ENCODE measurements at places on chromosomes 6 and 20.

- DNase-seq = peak; percentile 73
These were observed 140.1 kb downstream of the NRN1 start for GRCh38 chr6:5866547-5867051.

GRCh38 chr20:49696594-49696993 is 17.1 kb downstream of the B4GALT5 start:
- DNase-seq = no peak

- DNase-seq = no peak
These were observed 1.3 kb upstream of the NNAT start for GRCh38 chr20:37519508-37520418.

DNA sequence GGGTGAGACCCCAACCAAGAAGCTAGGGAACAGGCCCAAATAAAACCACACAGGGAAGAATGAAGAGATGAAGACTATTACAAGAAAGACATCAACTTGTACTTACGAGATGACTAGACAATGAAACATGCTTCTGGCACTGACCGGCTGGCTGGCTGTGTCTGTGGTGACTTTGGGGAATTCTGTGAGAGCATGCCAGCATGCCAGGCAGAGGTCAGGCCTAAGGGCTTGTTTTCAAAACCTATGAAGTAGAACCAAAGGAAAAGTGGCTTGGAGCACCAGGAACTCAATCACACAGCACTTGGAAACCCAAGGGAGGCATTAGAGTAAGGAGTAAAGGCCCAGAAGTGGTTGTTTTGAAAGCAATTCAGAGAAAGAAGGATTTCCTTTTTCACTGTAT is 28.4 kb upstream of the GSTA3 start:
- no peak for DNase-seq

- DNase-seq = no peak
These were observed 12.9 kb upstream of the LAMP5 start for GRCh38 chr20:9501473-9501872.

DNA sequence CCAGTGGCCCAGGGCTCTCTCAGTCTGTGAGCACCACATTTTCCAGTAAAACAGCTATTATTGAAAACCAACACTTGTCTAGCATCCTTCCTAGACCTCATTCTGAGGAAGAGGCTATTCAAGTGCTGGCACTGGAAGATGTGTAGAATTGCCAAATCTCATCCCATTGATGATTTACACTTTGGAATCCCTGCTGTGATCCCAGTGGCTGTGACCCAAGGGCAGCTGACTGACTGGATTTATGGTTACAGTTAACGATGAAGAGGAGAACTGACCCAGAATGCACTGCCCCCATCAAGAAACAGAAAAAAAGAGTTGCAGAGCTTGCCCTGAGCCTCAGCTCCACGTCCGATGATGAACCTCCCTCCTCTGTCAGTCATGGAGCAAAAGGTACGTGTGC is 2.4 kb downstream of the CMTR1 start:
- DNase-seq = no peak

- no peak for DNase-seq
These were observed 4.6 kb upstream of the IER3 start for GRCh38 chr6:30748851-30749540.

DNA sequence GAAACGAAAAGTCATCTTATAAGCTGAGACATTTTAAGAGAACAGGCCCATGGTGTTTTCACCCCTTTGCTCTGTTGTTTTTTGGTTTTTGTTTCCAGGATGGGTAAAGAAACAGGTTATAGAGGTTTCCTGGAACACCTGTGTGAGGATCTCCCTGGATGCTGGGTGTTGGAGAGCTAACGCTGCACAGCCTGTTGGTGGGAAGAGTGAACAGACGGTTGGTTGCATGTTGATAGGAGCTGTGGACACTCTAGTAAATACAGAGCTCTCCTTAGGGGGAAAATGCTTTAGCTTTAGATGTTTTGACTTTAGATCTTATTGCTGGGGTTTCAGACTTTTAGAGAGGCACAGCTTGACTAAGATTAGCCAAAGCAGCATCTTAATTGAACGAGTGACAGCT is 235.2 kb downstream of the SOX4 start:
- DNase-seq = no peak

- DNase-seq = no peak
These were observed 27.6 kb upstream of the RBL1 start for GRCh38 chr20:37123441-37123840.

GRCh38 chr6:12709556-12710232 is 6.9 kb upstream of the PHACTR1 start:
- no peak for DNase-seq

GRCh38 chr20:43899274-43900120 is 15.2 kb upstream of the TOX2 start:
- DNase-seq = no peak

DNA sequence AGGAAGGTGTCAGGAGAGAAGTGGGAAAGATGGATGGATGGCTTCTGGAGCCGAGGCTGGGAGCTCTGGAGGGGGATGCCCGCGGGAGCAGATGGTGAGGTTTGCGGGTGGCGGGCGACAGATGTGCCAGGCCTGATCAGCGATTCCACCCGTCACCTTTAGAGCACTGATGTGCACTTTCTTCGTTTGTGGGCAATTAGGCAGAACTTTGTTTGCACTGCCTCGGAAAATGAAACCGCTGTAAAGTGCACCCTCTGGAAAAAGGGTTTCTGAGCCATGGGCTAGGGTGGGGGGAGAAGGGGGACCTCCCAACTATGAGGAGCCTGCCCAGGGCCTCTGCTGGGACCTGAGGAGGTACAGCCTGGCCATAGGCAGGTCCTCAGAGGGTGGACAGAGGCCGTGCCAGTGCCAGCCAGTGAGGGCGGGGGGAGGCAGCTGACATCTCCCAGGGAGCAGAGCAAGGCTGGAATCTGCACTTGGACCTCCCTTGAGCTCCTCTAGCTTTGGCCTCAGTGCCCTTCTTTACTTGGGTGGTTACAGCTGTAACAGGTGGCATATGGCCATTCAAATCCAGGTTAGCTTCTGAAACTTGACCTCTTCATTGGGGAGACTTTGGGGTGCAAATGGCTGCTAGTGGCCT is 58.7 kb downstream of the CD40 start:
- DNase-seq = no peak

DNA sequence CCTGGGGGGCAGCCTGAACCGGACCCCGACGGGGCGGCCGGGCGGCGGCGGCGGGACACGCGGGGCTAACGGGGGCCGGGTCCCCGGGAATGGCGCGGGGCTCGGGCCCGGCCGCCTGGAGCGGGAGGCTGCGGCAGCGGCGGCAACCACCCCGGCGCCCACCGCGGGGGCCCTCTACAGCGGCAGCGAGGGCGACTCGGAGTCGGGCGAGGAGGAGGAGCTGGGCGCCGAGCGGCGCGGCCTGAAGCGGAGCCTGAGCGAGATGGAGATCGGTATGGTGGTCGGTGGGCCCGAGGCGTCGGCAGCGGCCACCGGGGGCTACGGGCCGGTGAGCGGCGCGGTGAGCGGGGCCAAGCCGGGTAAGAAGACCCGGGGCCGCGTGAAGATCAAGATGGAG is 636 bp downstream of the SRF start:
- DNase-seq = no peak

DNA sequence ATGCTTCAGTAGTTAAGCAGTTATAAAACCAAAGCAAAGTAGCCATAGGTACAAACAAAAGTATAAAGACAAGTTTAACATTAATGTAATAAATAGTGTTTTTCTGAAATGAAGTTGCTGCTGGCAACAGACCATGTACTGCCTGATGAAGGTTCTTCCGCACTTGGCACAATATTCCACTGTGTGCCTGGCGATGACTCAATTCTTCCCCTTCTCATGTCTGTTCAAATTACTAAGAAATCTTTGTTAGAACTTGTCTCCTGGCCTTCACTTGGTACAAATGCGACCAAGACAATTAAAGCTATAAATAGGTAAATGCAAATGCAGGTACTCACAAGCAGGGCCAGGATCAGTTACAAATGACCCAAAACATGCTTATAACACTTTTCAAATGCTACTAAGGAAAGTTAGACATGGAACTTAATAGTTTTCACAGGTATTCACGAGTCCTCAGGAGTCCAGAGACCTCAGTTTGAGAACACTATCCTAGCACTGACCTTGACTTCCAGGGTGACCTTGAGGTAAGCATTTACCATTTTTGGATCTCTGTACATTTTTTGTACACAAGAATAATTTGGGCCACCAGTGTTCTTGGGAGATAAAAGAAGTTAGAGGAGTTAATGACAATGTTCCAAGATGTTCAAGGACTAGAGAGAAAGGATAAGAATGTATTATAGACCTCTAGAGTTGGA is 8.1 kb upstream of the DDR1 start:
- DNase-seq = no peak

- no peak for DNase-seq
These were observed 351.2 kb downstream of the CDC5L start for GRCh38 chr6:44738601-44739146.

- DNase-seq = peak; percentile 57
These were observed 35.7 kb downstream of the RRBP1 start for GRCh38 chr20:17646209-17646960.

DNA sequence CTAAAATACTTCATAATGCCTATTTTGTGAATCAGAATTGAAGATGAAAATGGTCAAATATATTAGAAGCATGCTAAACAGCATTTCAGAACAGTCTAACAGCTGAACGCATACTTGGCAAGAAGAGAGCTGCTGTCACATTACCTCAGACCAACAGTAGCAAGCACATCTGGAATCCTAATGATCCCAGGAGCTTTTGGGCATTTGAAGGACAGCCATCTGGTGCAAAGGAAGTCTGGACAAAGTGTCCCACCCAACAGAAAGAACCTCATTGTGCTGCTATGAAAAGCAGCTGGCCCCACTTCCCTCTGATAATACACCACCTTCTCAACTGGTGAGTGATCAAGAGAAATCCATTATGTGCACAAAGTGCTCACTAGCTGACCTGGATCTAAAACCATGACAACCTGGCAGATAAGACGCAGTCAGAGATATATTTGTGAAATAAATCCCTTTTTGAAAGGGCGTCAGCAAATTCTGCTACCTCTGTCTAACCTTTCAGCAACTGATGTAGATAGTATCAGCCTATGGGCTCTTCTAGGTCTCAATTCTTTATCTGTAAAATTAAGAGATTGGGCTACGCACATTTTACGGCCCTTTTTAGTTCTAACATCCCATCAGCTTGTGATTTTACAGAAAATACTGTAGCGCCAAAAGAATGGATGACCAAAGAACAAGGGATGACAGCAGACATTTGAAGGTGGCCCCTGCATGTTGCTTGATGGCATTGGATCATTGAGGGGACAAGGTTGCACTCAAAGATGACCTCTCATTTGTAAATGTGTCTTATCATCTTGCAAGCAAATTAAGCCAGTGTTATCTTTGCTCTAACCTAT is 78.7 kb downstream of the SGK1 start:
- DNase-seq = no peak

DNA sequence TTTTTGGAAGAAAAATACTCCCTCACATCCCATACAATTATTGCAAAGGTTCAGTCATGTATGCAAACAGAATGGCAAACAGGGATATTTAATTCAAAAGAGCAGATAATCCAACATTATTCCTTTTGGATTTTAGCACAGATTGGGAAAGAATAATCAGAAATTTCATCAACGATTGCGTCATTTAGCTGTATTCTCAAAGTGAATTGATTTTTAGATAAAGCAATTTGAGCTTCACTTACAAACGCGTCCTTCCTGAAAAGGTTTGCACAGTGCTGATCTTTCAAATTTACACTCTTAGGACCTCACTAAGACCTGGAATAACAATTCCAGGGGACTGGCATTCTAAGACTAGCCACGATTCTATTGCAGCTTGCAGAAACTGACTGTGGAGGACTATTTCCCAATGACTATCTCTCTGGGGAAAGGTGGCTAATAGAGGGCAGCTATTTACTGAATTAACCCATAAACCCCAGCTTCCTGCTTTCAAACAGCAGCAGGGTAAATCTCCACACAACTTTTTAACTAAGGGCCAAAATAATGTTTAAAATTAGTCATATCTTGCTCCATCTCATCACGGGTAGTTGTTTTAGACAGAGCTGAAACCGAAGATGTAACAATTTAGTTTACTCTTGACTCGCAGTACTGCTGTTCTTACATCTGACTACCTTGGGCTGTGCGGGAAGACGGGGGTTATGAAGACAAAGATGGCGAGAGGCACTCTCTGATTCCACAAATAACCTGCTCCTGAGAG is 131.2 kb upstream of the FAM184A start:
- peak; percentile 37 for DNase-seq
